Activated gamma-delta T cell treated with anti-CD3 and anti-CD28 coated beads, Interleukin-2, amount 50 U/mL, for 16 hours (primary cell): ENCODE measurements at places on chromosomes 5 and 9.

GRCh38 chr9:89523948-89524347 is 26.0 kb upstream of the SEMA4D start:
- no peak for DNase-seq

- no peak for DNase-seq
Observed at GRCh38 chr9:32820322-32820721, 37.0 kb downstream of the TMEM215 start.

- DNase-seq = no peak
Observed at GRCh38 chr9:129405089-129405826, 215.6 kb downstream of the C9orf50 start.

DNA sequence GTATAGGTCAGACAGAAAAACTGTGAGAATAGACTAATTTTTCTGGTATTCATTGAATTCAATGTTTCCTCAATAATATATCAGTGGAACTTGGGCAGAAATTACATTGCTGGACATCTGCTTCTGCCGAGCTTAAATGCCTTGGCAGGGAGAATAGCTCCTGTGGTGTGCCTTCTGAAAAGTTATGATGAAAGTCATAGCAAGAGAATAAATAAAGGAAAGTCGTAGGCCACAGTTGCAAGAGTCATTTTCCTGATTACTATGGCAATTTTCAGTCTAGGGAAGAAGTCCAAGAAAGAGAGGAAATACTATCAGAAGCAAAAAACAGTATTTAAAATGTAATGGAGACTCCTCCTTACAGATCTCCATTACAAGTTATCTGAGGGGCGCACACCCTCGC is 1596.1 kb upstream of the WWC1 start:
- DNase-seq = no peak

GRCh38 chr5:151123897-151124751 is 33.5 kb downstream of the ANXA6 start:
- peak; percentile 31 for DNase-seq

- no peak for DNase-seq
Observed at GRCh38 chr5:126515337-126515736, 79.7 kb downstream of the ALDH7A1 start.

GRCh38 chr5:72587661-72588308 is 80.6 kb upstream of the ZNF366 start:
- DNase-seq = no peak

GRCh38 chr9:99867968-99868367 is 38.5 kb upstream of the STX17 start:
- DNase-seq = no peak

GRCh38 chr5:8012131-8012977 is 143.4 kb downstream of the MTRR start:
- DNase-seq = no peak
